ENCODE measurements at places on chromosomes 12 and 14.
A peak's percentile ranks its signal among the peaks of the same experiment; 100 is the strongest.

DNA sequence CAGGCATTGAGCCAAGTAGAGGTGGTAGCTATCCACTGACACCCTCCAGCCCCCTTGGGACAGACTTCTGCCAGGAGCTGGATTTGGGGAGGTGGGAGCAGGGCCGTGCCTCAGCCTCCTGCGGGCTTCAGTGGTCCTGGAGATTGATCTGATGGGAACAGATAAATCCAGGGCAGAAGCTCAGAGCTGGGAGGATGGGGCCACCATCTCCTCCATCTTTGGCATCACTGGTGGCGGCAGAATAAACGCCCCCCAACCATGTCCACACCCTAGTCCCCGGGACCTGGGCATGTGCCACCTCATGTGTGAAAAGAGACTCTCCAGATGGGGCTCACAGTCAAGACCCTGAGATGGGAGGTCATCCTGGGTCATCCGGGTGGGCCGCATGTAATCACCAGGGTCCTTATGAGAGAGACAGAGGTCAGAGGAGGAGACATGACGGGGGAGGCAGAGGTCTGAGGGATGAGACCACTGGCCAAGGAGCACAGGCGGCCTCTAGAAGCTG lies 209.6 kb upstream of the RTL1 start:
- no peak for DNase-seq

- no peak for DNase-seq
Measured at GRCh38 chr14:62123961-62124360, 361.7 kb downstream of the SNAPC1 start.

DNA sequence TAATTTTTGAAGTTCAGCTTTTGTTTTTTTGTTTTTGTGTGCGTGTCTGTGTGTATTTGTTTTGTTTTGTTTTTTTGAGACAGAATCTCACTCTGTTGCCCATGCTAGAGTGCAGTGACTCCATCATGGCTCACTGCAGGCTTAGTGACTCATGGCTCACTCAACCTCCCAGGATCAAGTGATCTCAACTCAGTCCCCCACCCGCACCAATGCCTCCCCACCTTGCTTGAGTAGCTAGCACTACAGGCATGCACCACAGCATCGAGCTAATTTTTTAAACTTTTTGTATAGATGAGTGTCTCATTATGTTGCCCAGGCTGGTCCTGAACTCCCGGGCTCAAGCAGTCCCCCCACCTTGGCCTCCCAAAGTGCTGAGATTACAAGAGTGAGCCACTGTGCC lies 981.4 kb downstream of the BCL11B start:
- peak; percentile 3 for DNase-seq

- DNase-seq: no peak
Measured at GRCh38 chr14:80780500-80780899, 161.0 kb downstream of the CEP128 start.

- DNase-seq: no peak
Measured at GRCh38 chr12:39476894-39477293, 34.0 kb upstream of the KIF21A start.

GRCh38 chr12:13211859-13212664 lies 15.5 kb downstream of the EMP1 start:
- DNase-seq: peak; percentile 81

- DNase-seq: no peak
Measured at GRCh38 chr12:52238207-52238840, 5.3 kb downstream of the KRT7 start.

GRCh38 chr12:119840582-119840981 lies 36.5 kb downstream of the CIT start:
- no peak for DNase-seq

DNA sequence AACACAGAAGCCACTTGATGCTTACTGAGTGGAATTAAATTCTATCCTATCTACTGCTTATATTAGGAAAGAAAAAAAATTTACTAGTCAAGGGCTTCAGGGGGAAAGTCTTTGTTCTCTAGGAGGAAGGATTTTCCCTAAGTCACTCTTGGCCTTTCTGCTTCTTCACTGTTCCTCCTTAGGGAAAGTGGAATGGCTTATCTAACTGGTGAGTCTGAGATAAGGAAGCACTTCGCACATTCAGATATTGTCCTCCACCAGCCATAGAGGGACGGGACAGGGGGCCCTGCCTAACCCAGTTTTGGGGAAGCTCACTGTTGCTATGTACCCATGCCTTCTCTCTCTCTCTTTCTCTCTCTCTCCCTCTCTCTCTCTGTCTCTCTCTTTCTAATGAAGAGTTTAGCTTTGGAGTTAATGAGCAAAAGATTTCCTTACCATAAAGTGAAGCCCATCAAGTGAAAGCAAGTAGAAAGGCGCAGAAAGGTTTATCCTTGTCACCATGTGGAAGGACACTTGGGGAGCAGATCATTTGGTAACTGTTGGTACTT lies 450.6 kb downstream of the ZFP36L1 start:
- no peak for DNase-seq

- DNase-seq: no peak
Measured at GRCh38 chr12:80222261-80222660, 122.9 kb downstream of the OTOGL start.

GRCh38 chr14:74910556-74910955 lies 12.5 kb downstream of the RPS6KL1 start:
- DNase-seq: no peak

DNA sequence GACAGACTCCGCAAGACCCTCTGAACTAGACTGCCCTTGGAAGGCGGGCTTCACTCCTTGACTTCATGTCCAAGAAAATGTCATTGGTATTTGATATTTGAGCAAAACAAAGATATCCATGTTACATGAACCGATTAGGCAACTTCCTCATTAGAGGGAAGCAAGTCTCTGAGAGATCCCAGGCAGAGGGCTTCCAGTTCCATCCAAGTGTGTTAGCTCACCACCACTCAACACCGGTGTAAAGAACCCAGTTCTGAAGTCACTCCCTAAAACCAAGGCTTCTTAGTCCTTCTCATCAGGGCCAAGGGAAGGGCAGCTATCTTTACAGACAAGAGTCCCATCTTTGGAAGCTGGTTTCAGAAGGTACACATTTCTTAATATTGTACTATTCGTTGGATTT lies 87.2 kb upstream of the CDKN3 start:
- no peak for DNase-seq

Data from CD4-positive, alpha-beta T cell treated with Interleukin-2 at 100 ng/mL for 4 hours (primary cell).